NCI-H2029 treated with DMSO at 0.1 percent for 48 hours (cell line): ENCODE measurements at places on chromosomes 12 and 14.

GRCh38 chr14:97281741-97282140, 484.6 kb downstream of the VRK1 start:
- DNase-seq = no peak

DNA sequence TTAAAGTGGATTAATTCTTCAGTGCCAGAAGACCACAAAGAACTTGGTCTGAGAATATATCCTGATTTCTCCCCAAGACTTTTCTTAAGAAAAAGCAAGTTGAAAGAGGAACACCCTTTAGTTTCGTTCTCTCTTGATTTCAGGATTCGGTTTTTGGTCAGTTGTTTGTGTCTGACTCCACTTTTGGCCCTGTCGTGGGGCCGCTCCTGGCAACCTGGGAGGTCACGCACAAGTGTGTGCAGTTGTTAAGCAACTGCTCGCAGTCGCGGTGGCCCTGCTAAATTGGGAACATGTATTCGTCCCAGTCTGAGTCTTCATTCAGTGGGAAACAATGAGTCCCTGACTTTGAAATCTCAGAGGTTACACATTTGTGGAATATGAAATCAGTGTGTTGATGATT, 68.7 kb downstream of the RGS6 start:
- DNase-seq = no peak

DNA sequence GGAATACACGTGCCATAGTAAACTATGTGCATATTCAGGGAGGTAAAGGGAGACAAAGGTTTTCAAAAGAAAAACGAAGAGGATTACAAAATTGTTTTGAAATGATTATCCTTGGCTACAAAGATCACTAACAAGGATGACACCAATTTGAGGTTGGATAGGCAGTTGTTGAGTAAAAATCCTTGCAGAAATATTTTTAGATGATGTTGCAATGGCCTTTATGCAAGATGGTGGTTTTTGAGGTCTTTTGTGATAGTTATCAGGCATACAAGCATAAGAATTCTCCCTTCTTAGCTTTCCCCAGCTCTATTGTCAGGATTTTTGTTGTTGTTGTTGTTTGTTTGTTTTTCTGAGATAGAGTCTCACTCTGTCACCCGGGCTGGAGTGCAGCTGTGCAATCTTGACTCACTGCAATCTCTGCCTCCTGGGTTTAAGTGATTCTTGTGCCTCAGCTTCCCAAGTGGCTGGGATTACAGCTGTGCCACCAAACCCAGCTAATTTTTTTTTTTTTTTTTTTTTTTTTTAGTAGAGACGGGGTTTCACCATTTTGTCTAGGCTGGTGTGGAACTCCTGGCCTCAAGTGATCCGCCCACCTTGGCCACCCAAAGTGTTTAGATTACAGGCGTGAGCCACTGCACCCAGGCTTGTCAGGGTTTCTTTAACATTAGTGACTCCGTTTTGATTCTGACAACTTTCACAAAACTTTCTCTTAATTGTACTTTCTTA, 7.8 kb downstream of the RNASE1 start:
- no peak for DNase-seq

- DNase-seq = no peak
Observed at GRCh38 chr12:58325561-58325960, 384.2 kb downstream of the ATP23 start.

DNA sequence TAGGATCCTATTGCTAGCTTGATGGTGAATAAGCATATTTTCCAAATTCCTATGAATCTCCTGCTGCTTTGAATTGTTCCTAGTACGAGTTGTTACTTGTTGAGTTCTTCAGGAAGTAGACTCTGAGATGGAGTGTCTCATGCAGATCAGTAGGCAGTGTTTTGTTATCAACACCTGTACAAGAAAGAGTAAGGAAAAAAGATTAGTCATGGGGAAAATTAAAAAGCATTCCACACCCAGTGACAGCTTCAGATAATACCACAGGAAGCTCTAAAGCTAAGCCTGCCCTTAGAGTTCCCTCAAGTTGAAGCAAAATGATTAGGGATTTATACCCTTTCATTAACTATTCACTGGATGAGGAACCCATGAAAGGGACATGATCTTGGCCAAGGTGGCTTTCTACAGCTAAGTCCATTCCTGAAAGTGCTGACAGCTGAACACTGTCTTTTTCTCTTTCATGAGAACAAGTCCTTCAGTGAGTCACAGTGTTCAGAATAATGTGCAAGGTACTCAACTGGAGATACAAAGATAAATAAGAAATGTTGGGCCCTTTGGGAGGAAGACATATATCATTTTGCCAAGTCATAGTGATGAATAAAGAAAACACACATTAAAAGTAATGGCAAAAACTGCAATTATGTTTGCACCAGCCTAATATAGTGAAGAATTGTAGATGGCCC, 49.1 kb downstream of the CCER1 start:
- DNase-seq = no peak

- no peak for DNase-seq
Observed at GRCh38 chr12:80222261-80222660, 122.9 kb downstream of the OTOGL start.

DNA sequence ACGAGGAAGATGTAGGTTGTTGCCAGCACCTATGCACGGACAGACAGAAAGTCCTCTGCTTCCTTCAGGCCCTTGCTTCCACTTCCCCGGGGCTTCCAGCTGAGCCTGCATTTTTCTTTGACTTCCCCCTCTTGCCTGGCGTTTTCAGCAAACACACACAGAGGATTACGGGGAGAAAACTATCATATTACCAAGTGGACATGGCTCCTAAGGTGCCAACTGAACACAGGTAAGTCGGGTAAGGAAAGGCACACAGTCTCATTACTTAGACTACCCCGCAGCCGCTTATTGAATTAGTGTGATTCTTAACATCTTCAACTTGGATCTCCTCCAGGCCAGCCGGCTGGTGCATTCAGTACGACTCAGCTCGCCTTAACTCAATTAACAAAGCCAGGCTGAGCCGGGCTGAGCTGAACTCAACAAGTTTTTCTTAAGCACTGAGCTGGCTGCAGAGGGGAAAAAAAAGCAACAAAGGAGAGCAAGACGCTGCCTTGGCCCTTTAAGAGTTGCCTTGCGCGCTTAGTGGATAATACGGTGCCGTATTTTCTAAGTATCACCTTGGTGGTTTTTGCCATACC, 19.2 kb upstream of the MAP1LC3B2 start:
- peak; percentile 91 for DNase-seq

- DNase-seq = no peak
Observed at GRCh38 chr12:89067421-89068187, 284.7 kb downstream of the DUSP6 start.

DNA sequence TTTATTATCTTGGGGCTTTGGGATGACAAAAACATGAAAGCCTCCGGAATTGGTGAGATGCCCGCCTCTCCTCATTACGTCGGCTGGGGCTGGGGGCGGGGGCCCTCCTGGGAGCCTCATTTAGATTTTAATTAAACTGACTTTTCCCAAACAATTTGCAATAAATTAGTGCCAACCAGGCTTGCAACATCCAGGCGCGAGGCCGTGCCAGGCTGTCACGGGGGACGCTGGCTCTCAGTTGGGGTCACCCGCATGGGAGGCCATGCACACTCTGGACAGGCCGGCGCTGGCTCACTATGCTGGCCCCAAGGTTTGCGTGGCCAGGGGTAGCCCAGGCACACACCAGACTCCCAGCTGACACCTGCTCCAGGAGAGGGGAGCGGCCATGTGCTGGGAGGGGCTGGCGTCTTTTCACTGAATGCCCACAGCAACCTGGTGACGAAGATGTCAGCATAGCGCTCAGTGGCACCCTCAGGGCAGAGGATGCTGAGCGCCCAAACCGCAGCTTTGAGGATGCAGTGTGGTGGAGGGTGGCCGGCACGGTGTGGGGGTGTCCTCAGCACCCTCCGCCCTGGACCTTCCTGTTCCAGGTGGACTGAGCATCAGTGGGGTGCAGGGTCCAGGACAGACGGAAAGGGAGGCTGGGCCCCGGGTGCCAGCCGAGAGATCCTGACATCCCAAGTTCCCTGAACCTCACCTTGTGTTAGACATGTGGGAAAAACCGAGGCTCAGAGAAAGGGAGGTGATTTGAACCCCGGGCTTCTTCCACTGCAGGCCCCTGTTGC, 190.8 kb upstream of the C14orf180 start:
- DNase-seq = no peak

DNA sequence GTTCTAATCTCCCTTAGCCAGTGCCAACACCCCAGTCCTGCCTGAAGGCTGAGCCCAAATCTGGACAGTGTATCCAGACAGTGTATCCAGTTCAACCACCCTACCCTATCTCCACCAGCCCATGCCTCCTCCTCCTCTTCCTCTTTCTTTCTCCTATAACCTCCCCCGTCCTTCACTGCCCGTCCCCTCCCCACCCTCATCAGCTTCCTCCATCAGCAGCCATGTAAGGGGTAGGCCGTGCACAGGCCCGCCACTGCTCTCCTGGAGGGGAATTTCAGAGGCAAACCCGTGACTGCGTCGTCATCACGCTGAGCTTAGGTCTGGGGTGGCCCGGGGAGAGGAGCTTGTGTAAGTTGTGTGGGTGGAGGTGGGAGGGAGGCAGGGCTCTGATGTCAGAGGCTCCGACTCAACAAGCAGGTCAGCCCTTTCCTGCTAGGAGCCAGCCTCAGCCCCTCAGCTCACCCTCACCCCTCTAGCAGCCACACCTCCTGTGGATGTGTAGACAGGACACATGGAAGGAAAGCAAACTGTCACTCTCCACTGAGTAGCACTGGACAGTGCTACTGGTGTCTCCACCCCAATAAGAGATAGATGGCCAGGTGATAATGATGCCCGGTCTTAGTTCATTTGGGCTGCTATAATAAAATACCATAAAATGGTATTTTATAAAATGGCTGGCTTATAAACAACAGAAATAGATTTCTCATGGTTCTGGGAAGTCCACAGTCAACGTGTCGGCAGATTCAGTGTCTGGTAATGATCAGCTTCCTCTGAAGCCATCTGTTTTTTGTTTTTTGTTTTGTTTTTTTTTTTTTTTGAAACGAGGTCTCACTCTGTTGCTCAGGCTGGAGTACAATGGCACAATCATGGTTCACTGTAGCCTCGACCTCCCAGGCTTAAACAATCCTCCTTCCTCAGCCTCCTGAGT, 50.5 kb downstream of the IRF2BPL start:
- DNase-seq = no peak

- DNase-seq = no peak
Observed at GRCh38 chr14:106670011-106670410, 1143.6 kb downstream of the TMEM121 start.
